ENCODE measurements at places on chromosomes 11 and 22.

- no peak for DNase-seq
Observed at GRCh38 chr11:66116576-66117361, 46.7 kb downstream of the PACS1 start.

- DNase-seq, result no peak
Observed at GRCh38 chr11:72305077-72305476, 61.1 kb upstream of the PHOX2A start.

- DNase-seq, result no peak
Observed at GRCh38 chr11:111665777-111666176, 63.5 kb downstream of the SIK2 start.

DNA sequence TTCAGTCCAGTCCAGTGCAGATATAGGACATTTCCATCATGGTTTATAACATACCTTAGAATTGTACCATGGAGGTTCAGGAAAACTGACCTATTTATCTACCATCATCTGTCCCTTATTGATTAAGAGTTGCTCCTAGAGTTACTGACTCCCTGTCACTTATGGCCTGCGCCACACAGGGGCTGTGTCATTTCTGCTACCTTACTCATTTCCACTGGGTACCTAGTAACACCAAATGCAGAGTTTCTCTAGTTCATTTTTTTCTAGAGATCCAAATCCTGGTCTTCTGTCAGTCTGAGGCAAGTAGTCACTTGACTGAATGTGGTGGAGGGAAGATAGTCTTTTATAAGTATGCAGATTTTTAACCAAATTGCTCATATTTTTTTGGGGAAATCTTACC lies 59.2 kb downstream of the PDE3B start:
- no peak for DNase-seq

DNA sequence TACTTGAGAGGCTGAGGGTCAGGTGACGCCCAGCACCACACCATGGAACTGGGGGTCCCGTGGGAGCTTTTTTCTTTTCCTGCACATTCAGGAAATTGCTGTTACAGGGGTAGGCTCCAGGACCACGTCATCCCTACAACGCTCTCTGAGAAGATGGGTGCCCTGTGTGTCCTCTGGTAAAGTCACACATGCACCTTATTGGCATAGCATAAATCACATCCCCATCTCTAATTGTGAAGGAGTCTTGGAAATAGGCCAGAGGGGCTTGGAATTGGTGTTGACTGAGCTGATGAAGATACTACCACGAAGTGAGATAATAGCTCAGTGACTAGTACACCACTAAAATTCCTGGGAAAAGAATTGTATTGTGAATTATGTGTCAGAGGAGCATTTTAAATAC lies 57.6 kb downstream of the TNRC6B start:
- DNase-seq, result no peak

DNA sequence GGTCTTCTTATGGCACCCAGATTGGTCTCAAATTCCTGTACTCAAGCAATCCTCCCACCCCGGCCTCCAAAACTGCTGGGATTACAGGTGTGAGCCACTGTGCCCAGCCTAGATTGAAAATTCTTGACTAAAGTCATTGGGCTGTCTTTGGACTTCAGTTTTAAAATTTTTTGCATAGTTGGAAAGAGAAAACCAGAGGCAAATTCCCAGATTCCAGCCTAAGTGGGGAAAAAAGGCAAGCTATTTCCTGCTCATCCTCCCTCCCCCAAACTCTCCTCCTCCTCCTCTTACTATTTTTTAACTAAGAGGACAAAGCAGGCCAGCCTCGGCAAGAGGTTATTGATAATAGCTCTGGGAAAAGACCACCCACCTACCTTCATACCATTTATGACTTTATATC lies 78.6 kb upstream of the CLMP start:
- no peak for DNase-seq

DNA sequence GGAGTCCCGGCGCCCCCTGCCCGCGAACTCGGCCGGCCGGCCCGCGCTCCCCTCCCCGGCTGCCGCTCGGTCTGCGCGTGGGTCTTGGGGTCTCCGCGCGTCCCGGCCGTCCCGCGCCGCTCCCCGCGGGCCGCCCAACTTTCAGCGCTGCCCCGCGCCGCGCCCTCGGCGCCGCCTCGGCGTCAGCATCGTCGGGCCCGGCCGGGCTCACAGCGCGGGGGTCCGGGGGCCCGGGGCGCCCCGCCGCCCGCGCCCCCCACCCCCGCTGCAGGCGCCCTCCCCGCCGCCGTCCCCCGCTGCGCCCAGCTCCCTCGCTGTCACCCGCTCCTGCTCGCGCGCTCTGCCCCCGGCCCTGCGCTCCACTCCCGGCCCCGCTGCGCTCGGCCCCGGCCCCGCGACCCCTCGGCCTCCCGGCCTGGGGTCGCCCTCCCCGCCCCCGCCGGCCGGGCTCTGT lies at the start of gene KCNJ4:
KCNJ4 (minus strand) TSS at position 124 of the 454 bp plus-strand sequence. CDS start 27,067 bp downstream, outside the sequence.
- no peak for DNase-seq

GRCh38 chr11:72732329-72732728 lies 19.9 kb downstream of the ARAP1 start:
- DNase-seq, result no peak

GRCh38 chr22:45757068-45757467 lies 85.4 kb downstream of the ATXN10 start:
- DNase-seq, result no peak

GRCh38 chr22:27804470-27805297 lies 3.1 kb upstream of the MN1 start:
- no peak for DNase-seq

DNA sequence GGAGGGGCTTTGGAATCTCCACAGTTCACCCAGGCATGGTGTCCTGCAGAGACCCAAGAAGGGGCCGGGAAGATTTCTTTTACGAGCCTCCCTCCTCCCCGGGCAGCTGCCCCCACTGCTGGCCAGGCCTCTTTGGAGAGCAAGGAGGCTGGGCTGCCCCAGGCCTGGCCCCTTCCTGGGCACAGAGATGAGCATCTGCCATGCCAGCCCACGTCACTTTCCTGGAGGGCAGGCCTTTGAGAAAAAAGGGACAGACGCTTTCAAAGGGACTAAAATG lies 60.5 kb upstream of the FGF3 start:
- DNase-seq, result no peak

DNA sequence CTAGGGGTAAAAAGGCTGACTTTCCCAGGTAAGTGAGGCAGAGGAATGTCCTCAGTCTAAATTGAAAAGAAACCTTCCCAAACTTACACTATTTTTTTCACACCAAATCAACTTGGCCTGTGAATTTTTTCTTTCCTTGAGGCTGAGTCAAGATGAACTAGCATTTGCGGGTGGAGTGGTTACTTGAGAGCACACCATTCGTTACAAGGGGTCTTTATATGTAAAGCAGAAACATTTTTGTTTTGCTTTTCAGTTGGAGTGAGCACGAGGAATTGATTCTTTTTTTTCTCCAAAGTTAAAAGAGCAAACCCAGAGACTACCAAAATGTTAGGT lies 36.4 kb downstream of the MAML2 start:
- no peak for DNase-seq

DNA sequence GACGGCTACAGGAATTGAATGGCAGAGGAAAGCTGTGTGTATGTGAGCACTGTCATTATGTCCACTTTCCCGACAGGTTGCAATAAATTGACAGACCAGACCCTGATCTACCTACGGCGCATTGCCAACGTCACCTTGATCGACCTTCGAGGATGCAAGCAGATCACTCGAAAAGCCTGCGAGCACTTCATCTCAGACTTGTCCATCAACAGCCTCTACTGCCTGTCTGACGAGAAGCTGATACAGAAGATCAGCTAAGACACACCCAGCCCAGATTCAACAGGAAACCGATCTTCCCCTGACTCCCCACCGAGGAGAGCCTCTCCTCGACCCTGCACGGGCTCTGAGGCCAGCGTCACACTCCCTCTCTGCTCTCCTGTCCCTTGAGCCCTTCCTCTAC lies 11.5 kb upstream of the GRK2 start:
- no peak for DNase-seq

DNA sequence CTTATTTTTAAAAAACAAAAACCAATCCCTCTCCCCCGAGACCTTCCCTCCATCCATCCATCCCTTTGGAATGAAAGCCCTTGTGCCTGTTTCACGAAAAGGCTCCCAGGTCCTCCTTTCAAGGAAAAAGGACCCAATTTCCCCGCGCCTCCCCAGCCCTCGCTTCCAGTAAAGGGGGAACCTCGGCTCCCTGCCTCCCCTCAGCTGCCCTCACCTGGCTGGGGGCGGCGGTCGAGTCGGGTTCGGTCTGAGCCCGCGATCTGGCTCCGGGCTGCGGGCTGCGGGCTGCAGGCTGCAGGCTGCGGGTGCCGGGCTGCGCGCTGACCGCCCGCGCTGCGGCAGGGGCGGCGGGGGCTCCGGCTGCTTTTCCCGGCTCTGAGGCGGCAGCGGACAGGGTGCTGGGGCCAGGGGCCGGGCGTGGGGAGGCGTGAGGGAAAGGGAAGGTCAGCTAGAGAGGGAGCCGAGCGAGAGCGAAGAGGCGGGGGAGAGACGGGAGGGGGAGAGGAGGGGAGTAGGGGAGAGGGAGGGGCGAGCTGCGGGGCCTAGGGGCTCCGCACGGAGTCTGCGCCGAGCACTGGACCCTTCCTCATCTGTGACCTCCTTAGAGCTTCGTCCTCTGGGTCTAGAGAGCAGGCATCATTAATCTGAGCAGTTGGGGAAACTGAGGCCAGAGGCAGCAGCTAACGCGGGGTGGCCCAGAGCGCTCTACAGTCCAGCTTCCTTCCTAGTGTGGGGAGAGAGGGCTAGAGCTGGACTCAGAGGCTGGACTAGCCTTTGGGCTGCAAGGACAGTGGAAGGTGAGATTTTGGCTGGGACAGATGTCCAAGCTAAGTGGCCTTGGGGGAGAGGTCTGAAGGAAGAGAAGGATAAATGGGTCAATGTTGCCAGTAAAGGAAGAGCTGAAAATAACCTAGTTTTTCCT lies at the start of gene C1QTNF4:
C1QTNF4 (minus strand) TSS at position 478 of the 922 bp plus-strand sequence. CDS start 3,601 bp downstream, outside the sequence.
- no peak for DNase-seq

DNA sequence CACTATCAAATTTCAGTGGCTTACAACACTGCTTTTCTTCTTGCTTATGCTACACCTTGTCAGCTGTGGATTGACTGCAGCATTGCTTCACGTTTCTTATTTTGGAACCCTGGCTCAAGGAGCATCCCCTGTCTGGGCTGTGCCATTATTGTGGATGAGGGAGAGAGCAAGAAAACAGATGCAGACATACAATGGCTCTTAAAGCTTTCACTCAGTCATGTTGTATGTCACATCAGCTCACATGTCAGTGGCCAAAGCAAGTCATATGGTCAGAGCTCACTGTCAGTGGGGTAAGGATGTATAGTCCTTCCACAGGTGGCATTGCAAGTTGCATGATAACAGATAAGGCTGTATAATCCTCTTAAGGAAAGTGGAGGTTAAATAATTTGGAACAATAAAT lies 10.0 kb downstream of the ARHGEF12 start:
- no peak for DNase-seq

GRCh38 chr11:113562981-113563461 lies 87.8 kb upstream of the DRD2 start:
- no peak for DNase-seq

DNA sequence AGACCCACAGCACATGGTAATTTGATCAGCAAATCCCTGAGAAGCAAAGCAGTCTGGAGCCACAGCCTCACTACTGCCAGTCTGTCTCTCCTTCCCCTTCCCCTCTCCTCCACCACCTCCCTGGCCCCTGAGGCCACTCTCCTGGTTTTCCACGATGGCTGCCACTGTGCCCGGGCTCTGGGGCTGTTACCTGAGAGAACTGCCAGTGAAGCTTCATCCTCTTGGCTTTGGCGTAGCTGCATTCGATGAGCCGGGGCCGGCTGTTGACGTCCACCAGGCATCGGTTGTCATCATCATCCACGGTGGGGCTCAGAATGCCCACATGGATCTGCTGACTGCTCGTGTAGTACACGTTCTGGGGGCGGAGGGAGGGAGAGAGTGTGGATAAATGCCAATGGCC lies 60.2 kb downstream of the CSNK2A3 start:
- no peak for DNase-seq

- DNase-seq, result no peak
Observed at GRCh38 chr11:86214710-86215109, 29.8 kb upstream of the EED start.

DNA sequence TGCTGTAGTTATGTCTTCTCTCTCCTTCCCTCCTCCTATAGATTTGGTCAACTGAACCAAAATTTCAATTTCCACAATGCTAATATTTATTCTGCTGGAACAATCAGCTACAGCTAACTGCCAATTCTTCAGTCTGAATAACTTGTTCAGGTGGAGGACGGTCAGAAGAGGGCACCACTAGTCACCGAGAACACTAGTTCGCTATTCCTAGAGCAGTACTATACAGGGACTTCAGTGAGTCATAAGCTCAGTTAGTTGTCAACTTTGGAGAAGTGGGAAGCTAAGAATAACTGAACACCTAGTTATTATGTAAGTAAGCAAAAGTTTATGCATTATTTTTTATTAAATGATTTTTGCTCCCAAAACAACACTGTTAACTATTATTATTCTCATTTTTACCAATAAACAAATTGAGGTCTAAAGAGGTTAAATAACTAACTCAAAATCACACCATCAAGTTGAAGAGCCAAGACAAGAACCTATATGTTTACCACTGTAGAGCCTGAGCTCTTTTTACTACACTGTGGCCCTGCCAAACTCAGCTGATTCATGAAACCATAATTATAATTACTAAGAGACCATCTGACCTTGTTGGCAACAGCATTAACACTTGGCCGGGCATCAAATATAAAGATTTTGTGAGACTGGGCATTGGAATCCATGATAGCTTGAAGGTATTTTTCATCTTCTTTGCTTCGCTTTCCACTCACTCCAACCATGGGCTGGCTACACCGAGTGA lies 59.0 kb downstream of the CEP57 start:
- no peak for DNase-seq

DNA sequence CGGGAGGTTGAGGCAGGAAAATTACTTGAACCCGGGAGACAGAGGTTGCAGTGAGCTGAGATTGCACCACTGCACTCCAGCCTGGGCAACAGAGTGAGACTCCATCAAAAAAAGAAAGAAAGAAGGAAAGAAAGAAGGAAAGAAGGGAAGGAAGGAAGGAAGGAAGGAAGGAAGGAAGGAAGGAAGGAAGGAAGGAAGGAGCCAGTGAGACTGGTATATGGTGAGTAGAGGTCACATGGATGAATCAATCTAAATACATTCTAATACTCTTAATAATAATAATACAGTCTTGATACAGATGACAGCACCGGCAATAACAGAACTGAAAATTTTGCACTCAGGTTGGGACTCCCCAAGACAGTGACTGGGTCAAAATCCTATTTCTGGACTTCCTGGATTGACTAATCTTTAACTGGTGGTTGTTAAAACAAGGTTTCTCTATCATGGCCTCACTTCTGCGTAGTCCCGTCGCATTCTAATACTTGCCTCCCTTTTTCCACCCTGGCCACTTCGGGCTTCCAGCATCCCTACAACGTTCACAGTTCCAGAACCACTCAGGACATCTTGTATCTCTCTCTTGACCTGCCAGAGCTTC lies 53.5 kb upstream of the EIF3M start:
- DNase-seq, result no peak

DNA sequence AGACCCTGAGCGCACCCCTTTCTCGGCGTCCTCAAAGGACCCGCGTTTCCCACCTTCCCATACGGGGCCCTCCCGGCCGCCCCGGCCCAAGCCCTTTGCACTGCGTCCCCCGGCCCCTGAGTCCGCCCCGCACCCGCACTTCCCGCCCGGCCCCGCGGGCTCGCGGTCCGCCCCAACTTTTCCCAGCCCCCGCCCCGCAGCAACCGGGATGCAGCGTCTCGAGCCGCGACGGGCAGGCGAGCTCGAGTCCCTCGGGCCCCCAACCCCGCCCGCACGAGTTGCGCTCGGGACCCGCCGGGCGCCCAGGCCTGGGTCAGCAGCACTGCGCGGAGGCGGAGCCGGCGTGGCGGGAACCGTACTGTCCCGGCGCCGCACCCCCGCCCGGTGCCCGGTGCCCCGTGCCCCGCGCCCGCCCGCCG lies 371 bp downstream of the SMCO4 start:
- no peak for DNase-seq

GRCh38 chr22:21030621-21031544 lies 1.5 kb downstream of the SLC7A4 start:
- no peak for DNase-seq

Measured in NCI-H1436 treated with DMSO at 0.1 percent for 48 hours (cell line).